ENCODE measurements at places on chromosomes 7 and 10.

GRCh38 chr7:96527133-96527827 lies 182.4 kb downstream of the SEM1 start:
- DNase-seq, result no peak

DNA sequence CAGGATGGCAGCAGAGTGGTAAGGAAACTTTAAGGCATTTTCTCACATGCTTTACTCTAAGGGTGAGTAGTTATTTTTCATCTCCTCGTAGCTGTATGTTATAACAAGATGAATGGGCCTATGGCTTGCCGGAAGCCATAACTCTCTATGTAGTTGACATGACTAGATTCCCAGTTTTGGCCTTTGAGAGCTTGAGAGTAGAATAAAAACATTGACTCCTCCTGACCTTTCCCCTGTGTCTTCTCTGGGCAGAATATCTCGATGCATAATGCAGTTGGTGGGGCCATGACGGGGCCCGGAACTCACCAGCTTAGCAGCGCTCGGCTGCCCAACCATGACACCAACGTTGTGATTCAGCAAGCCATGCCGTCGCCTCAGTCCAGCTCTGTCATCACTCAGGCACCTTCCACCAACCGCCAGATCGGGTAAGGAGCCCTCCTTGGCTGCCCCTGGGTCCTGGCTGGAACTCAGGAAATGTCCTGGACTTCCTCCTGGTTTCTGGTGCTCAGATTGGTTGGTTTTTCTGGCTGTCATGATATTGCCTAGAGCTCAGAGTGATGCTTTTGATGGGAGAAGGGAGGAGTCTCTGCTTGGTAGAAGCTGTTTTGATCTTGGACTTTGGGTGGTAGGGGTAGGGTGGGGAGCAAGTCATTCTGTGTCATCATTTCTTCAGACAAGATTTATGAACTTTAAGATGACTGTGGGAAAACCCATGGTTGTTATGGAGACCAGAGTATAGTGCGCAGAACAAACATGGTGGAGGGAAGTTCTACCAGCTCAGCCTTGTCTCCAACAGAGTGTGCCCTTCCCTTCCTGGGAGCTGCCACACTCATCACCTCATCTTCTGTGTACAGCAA lies 158.0 kb downstream of the CREB5 start:
- no peak for DNase-seq

DNA sequence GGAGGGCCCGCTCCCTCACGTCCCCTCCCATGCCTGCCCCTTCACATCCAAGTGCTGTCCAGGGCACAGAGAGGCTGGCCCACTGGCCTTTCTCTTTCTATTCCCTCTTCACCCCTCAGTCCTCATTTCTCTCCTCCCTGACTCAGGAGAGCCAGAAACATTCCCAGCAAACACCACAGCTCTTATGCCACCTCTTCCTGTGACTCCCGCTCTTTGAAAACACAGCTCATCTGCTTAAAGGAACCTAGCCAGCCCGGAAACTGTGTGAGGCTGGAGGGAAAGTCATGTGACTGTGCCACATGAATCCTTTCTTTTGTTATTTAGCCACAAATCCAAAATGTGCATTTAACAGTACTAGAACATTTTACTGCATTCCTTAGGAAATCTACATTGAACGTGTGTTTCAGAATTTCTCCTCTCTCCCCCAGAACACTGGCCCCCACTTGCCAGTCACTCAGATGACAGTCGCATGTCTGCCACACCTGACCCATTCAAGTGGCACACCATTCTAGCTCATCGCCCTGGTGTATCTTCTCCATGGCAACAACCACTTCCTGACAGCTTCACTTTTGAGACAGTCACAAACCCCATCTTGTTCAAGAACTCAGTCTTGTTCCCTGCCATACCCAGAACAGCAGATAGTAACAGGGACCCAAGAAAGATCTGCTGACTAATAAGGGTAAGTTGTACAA lies 42.8 kb downstream of the GRB10 start:
- DNase-seq, result no peak

GRCh38 chr7:17552952-17553351 lies 254.5 kb downstream of the AHR start:
- DNase-seq, result no peak

DNA sequence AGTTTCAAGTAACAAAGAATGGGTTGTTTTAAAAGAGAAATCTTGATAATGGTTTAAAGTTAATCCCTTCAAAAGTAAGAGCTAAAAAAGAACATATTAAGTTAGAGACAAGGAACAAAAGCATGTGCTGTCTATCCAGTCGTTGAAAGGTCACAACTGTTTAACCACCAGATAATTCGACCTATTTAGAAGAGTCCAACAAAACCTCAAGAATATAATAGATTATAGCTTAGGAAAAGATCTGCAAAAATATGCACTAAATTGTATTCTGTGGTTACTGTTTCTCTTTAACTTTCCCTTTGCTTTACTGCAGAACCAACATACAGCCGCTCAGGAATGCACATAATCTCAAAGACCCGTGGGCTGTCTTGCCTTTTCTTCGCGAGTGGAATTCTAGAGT lies 74.9 kb downstream of the PCGF5 start:
- DNase-seq, result no peak

- DNase-seq, result no peak
These were observed 349.5 kb upstream of the NFE2L3 start for GRCh38 chr7:25802473-25802872.

GRCh38 chr10:98525969-98526368 lies 79.2 kb upstream of the HPS1 start:
- DNase-seq, result no peak

DNA sequence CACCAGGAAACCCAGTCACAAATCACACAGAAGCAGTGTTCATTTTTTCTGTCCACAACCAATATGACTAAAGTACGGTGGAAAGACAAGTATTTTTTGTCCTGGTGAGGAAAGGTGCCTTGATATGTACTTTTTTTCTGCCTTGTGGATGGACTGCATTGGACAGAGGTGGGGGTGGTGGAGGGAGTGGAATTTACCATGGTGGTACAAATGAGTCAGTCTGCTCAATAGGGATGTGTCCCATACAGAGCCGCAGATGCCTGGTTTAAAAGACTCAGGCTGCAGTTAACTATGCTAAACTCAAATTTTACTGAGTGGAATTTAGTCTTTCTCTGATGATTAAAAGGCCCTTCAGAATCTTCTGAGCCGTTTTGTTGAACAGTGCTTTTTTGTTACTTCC lies 674.5 kb upstream of the GALNT17 start:
- DNase-seq, result no peak

DNA sequence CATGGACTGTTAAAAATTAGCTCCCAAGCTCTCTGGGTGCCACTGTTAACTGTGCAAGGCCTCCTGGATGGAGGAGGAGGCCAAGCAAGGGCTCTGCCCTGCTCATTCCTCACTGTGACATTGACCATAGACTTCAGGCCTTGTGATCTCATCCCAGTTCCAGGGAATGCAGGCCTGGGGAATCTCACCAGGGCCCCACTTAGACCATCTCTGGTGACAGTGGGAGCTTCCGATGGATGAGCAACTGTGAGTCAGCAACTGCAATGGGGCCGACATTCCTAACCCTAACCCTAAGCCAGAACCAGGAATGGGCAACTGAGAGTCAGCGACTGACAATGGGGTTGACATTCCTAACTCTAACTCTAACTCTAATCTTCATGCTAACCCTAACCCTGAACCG lies 50.4 kb upstream of the MSMB start:
- DNase-seq, result no peak

- no peak for DNase-seq
These were observed 8.6 kb downstream of the SEMA3C start for GRCh38 chr7:80910228-80910627.

DNA sequence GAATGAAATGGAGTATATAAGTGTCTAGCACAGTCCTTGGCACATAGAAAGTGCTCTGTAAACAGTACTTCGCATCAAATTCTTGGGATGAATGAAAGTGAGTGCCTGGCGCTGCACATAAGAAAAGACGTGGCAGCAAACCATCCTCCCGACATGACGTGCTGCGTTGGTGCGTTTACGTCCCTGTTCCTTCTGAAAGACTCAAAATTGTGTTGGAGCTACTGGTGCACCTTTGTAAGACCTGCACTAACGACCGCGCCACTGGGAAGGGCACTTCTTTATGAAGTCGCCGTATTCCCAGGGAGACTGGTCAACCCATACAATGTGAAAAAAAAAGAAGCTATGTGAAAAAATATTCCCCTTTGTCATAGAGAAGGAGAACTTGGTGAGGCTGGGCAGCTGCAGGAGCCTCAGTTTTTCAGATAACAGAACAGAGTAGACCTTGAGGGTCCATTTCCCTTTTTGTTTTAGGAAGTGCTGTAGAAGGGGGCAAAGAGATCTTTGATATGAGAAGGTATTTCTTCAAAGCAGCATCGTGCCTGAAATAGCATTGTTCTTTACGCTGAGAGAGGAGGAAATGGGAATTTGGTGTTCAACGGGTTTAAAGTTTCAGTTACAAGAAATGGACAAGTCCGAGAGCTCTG lies 91.7 kb downstream of the PTPRE start:
- DNase-seq, result no peak

GRCh38 chr10:101400585-101400984 lies 46.6 kb downstream of the BTRC start:
- DNase-seq, result no peak

- no peak for DNase-seq
These were observed 8.1 kb upstream of the GRID1 start for GRCh38 chr10:86374664-86375063.

DNA sequence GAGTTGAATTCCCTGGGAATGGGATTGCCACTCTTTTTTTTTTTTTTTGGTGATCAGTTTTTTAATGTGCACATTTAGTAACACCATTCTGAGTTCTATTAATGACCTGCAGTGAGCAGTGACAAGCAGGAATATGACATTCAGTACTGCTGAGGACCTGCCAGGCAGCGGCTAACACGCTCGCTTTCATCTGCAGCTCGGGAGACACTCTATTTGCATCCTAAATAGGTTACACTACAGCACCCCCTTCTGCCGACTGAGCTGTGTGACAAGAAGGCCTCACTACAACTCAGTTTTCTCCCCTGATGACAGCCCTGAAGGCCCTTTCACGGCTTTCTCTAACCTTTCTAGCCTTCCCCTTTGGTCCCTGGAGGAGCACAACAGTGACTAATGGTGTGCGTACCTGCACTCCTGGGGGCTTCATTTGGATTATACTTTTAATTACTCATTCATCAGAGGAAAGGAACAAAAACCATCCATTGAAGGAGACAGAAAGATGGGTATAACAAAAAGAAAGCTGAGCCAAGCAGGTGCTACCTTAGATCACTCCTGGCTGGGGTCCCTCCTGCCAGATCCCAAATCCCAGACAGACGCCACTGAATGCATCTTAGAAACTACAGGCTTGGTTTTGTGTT lies 872.4 kb downstream of the LRMDA start:
- DNase-seq, result peak; percentile 57

All from NCI-H2107 (cell line).